Femur (tissue), 1 donor: ENCODE measurements at places on chromosomes 6 and 20.

- no peak for DNase-seq
Measured at GRCh38 chr20:24656391-24656790, 187.0 kb downstream of the SYNDIG1 start.

DNA sequence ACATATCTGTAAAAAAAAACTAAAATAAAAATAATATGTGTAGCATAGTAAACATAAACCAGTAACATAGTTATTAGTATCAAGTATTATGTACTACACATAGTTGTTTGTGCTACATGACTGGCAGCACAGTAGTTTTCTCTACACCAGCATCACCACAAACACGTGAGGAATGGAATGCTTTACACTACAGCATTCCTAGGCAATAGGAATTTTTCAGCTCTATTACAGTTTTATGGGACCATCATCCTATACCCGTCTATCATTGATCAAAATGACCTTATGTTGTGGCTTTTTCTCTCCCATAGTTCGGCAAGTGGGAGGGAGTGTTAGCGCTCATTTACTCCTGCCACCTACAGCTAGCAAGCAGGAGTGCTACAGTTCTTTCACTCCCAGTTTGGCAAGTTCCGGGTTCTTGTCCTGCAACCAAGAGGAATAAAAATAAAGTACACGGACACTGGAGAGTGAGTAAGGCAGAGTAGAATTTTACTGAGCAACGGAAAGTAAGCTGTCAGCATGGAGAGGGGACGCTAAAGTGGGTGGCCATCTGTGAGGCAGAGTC, 196.8 kb upstream of the HSF2 start:
- no peak for DNase-seq

DNA sequence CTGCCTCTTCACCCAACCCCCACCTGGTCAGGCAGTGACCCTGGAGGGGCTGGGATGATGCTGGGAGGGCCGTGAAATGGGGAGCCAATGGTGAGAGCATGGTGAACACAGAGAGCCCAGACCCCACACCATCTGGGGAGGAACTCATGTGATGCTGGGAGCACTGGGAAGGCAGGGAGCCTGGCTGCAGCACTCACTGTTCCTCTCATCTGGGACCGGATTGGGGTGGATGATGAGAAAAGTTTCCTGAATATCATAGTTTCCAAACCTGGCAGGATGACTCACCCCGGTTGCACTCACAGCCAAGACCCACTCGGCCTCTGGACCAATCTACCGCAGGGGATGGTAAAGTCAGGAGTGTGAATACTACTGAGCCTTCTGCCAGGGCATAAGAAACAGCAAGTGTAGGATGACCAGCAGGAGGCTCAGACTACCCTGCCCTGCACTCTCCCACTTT, 21.8 kb downstream of the ULBP1 start:
- DNase-seq = no peak

DNA sequence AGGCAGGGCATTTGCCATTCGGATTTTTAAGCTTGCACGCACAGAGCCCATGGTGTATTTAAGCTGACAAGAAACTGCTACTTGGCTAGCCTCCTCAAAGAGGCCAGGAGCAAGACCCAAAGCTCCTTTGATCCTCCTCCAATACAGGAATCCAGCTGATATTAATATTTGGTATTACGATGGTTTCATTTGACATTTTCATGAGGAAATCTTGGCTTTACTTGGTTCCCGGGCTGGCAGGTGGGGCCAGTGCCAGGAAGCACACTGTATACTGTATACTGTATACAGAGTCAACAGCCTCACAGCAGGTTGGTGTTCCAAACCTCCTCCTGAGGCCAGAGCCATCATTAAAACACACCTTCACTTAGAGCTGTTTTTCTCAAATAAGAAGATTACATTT, 138.2 kb upstream of the ARMC2 start:
- DNase-seq = no peak

DNA sequence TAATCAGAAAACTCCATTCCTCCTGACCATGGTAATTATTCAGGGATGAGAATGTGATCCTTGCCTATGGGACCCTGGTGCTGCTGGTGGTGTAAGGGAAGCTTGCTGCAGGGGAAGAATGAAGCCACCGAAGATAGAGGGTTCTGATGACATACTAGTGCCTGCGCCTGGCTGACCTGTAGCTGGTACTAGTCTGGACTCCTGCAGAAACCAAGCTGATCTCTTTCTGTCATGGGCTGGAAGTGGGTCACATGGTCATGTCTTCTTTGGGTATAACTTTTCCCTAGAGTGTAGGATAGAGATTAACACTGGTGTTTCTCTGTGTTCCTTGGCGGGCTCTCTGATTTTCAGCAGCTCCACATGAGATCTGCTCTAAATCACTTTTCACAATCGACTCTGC, 8.6 kb upstream of the SLC4A11 start:
- DNase-seq = no peak

- no peak for DNase-seq
Measured at GRCh38 chr6:148794797-148795196, 48.0 kb downstream of the UST start.
